ENCODE measurements at places on chromosomes 11 and 22.

GRCh38 chr11:1810761-1811160 is 24.0 kb upstream of the SYT8 start:
- no peak for DNase-seq

DNA sequence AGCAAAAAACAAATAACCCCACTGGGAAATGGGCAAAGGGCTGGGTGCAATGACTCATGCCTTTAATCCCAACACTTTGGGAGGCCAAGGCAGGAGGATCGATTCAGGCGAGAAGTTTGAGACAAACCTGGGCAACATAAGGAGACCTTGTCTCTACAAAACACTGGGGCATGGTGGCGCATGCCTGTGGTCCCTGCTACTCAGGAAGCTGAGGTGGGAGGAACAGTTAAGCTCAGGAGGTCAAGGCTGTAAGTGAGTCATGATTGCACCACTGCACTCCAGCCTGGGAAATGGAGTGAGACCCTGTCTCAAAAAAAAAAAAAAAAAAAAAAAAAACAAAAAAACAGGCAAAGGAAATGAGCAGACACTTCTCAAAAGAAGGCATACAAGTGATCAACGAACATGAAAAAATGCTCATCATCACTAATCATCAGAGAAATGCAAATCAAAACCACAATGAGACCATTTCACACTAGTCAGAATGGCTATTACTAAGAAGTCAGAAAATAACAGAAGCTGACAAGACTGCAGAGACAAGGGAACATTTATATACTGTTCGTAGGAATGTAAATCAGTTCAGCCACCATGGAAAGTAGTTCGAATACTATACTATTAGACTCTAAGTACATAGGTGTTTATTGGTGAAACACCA is 48.2 kb upstream of the SMCO4 start:
- no peak for DNase-seq

DNA sequence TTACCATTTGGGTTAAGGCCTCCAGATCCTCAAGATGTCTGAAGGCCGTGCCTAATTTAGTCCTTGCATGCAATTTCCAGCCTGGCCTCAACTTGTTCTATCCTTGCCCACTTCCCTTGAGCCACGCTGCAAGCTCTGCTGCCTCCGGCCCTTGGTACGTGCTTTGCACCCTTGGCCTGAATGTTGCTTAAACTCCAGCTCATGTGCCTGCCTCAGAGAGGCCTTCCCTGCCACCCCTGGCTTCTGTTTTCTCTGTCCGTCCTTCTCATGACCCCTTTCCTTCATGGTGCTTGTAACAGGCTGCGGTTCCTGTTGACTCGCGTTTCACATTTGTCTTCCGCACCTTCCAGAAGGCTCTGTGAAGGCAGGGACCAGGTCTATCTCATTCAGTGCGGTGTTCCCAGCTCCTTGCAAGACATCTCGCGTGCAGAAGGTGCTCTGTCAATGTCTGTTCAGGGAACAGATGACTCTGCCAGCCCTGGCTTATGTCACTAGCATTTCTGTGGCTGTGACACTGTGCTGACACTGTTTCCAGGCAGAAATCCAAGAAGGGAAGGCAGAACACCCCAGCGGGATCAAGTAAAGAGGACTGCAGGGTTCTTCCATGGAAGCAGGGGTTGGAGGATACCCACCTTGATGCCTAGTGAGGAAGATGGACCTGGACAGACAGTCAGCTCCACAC is 61.8 kb downstream of the FBLN1 start:
- no peak for DNase-seq

GRCh38 chr11:104093426-104094280 is 57.2 kb downstream of the DDI1 start:
- DNase-seq: no peak

DNA sequence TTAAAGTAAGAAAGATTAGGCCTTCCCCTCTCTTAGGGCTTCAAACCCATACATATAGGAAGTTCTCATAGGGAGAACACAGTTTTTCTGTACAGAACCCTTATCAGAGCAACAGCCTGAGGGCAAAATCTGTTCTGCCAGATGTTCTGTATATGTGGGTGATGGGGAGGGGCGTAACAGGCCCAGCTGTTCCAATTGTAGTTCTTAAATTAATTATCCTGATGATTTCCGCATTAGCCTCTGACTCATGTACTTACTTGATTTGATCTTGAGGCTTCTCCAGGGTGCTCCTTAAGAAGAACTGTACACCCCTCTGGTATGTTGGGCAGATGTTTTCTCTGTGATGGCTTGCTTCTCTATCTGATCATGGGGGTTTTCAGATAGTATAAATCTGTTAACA is 123.1 kb upstream of the C11orf87 start:
- DNase-seq: no peak

GRCh38 chr11:65426839-65427690 is 4.5 kb downstream of the NEAT1 start:
- DNase-seq: peak; percentile 71

DNA sequence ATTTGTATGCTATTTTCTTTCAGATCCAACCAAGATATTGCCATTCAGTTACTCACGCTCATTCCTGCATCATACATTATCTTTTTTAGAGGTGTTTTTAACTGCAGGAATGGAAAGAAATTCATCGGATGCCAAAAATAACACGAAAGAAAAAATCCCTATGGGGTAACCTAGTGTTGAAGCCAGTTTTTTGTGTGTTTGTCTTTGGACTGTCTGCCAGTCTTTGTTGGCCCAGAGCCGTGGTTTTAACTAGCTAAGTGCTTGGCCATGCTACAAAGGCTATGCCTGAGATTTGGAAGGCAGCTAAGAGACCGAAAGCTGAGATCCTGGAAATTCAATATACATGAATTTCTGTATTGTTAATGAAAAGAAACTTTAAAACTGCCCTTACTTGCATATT is 309.8 kb upstream of the CNTN5 start:
- DNase-seq: no peak

DNA sequence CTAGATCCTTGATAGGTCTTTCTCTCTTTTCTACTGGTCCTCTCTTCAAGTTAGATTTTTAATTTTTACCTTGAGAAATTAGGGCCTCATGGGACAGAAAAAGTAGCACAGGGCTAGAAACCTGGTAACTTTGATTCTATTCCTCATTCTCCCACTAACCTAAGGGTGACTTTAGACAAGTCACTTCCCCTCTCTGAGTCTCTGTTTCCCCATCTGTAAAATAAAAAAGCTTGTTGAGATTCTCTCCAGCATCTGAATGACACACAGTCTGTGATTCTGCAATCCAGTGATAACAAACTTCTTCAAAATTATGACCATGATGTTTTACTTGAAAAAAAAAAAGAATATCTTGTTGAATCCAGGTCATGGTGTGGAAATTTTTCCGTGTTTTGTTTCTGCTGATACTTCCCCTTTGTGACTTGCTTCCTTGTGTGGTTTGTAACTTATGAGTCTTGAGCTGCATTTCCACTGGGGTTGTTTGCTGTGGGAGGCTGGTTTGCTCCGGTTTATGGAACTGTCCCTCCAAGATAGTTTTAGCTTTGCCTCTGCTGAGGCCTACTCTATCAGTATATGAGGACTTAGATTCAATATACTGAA is 9.8 kb upstream of the MPEG1 start:
- DNase-seq: no peak

DNA sequence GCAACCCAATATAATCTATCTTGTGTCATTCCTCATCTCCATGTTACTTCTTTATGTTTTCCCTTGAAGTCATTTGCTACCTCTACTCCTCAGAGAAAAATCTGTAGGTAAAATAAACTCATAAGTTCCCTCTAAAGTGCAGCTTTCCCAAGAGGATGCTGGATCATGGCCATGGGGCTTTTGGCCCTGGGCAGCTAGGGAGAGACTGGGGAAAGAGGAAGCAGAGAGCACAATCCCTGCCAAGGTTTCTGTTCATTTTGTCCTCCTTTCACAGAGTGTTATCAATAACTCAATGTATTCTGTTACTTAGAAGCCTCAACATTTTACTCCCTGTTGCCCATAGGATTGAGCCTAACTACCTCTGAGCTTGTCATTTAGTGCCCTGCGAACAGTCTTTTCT is 9.0 kb downstream of the RNF121 start:
- no peak for DNase-seq

- DNase-seq: no peak
These were observed 886.9 kb upstream of the CCDC90B start for GRCh38 chr11:84173078-84173477.

GRCh38 chr11:133819114-133819513 is 26.2 kb downstream of the SPATA19 start:
- no peak for DNase-seq

GRCh38 chr11:44793350-44794090 is 66.8 kb downstream of the TSPAN18 start:
- DNase-seq: no peak

- DNase-seq: no peak
These were observed 13.7 kb downstream of the PPM1F start for GRCh38 chr22:21938906-21939305.

DNA sequence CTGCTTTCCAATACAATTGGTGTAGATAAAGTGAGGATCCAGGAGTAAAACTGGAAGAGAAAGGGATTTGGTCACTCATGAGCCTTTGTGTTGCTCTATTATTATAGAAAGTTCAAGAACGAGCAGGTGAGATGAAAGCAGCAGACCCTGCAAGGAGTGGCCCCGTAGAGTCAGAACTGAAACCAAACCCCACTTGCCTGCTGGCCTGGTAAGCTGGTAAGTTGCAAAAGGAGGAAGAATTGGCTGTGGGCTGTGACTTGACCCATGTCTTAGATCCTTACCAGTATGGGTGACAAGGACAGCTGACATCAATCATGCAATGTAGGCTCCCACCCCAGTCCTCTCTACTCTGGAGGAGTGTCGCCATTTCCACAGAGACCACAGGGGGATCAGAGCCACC is 201.3 kb downstream of the OPCML start:
- DNase-seq: no peak

DNA sequence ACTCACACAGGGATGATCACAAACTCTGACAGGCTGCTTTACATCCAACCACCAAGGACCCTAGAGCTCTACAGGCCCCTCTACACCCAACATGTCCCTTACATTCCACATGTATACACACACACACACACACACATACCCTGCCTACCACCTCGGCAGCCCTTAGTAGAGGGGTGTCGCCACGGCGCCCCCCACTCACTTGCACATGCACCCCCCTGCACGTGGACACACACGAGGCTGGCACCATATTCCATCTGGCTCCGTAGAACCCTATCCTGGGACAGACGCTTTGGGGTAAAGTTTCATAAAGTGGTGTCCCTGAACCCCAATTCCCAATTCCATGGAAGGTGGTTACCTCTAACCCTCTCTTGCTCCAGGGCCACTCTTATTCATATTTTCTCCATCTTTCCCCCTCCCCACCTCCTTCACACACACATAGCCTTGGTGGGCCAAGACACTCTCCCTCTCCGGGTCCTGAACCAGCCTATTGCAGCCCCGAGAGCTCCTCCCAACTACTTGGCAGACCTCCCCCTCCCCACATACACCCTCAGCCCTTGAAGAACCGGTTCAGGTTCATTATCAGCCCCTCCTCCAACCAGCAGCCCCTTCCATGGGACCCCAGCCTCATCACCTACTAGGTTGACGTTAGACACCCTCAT is 809 bp downstream of the PDE2A start:
- DNase-seq: no peak

GRCh38 chr11:72918851-72919250 is 104.6 kb downstream of the ATG16L2 start:
- no peak for DNase-seq

- DNase-seq: no peak
These were observed 60.4 kb upstream of the ZBED5 start for GRCh38 chr11:10918275-10918674.

DNA sequence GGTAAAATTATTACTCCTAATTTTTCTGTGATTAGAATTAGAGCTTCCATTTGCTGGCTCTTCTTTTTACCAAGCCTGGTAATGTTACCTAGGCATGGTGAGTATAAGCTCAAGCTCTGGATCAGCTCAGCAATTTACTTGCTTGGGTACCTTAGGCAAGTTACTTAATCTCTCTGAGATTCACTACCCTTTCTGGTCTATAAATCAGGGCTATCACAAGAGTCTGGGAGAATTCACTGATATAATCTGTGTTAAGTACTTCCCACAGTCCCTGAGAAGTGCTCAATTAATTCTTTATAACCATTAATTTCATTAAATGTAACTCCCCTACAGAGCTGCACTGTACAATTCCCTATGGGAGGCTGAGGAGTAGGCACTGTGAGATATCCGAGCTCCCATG is 44.2 kb downstream of the TMEM123 start:
- DNase-seq: no peak

DNA sequence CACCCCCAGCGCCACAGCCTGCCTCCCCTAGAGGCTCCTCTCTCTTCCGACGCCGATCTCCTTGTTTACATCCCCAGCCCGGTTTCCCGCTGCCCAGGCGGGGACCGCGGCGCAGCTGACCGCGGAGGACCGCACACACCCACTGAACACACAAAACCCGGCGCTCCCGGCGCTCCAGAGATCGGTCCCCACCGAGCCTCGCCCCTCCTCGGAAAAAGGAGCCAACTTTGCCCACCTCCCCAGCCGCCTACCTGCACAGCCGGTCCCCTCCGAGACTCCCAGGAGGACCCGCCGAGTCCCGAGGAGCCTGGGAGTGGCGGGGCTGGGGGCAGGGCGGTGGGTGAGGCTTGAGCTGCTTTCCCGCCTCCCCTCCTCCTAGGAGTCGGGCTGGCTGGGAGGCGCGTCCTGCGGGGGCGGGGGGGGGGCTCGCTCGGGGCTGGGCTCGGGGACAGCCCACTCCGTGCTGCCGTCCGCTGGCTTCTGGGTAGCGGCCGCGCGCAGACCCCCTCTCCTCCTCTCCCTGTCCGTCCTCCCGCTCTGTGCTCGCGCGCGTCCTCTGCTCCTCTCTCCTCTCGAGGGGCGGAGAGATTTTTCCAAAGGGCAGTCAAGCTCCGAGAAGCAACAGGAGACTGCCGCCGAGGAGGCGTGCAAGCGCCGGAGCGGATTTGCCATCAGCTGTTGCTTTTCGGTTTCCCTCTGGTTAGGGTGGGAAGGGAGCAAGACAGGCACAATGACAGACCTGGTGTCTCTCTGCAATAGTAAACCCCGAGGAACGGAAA is at the start of gene FXYD6:
FXYD6 (minus strand) TSS at position 318 of the 779 bp plus-strand sequence. CDS start 33,882 bp downstream, outside the sequence.
- DNase-seq: no peak

DNA sequence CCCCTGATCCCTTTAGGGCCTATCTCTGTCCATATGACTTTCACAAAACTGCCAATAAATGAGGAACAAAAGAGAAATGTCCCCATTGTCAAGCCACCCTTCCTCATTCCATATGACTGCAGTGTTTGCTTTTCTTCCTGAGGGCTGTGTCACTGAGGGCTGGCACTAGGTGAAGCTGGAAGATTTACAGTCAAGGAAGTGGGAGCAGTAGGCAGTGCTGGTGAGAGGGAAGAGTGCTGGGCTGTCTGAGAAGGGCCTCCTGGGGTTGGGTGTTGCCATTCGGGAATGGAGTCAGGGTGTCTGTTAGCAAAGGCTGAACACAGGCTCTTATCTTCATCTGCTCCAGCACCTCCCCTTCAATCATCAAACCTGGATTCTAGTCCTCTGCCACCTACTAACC is 30.9 kb downstream of the INSC start:
- DNase-seq: no peak
